ENCODE measurements at places on chromosomes 7 and 10.

GRCh38 chr7:70571961-70572360 is 560.0 kb upstream of the GALNT17 start:
- no peak for DNase-seq

GRCh38 chr7:48224042-48224441 is 52.8 kb downstream of the ABCA13 start:
- no peak for DNase-seq

DNA sequence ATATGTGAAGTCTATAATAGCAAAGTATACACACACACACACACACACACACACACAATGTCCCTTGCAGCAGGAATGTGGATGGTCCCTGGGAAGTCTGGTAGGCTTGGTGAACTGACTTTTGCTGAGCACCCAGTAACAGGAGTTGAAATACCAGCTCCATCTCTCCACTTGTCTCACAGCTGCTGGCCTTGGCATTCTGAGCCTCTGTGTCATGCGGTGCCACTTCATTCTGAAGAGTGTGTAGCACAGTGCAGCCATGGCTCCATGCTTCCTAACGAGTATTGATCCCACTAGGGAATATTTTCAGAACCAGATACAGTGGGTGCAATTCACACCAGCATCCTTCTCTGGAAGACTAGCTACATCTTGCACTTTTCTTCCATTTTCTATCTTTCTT is 192.4 kb downstream of the ADARB2 start:
- no peak for DNase-seq

- DNase-seq: no peak
Measured at GRCh38 chr7:5699467-5700384, 81.7 kb downstream of the RNF216 start.

GRCh38 chr10:28381903-28382347 is 79.1 kb upstream of the MPP7 start:
- peak; percentile 54 for DNase-seq

GRCh38 chr10:11322698-11323097 is 288.8 kb downstream of the USP6NL start:
- DNase-seq: no peak

- no peak for DNase-seq
Measured at GRCh38 chr10:3118641-3119091, 51.3 kb downstream of the PFKP start.

DNA sequence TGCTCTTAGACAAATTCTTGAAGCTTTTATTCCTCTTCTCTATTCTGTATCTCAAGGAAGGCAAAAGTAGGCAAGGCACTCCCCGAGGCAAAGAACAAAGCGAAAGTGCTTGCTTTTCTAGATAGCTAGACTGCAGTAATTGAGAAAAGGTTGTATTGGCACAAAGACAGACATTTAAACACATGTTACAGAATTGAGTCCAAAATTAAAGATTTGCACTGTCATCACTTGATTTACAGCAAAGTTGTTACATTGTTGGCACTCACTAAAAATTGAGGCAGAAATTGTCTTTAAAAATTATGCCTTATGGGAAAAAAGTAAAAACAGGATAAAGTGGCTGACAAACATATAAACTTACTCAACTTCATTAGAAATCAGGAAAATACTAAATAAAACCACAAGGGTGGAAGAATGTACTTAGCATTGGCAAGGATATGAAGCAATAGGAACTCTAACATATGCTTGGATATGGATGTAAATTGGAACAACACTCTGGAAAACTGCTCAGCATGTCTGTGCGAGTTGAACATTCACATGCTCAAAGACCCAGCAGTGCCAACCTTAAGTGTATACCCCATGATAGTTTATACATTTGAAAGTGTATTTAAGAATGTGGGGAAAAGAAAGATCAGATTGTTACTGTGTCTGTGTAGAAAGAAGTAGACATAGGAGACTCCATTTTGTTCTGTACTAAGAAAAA is 491.3 kb downstream of the GLRX3 start:
- DNase-seq: no peak

- DNase-seq: peak; percentile 5
Measured at GRCh38 chr7:90455163-90456030, 14.0 kb upstream of the PTTG1IP2 start.

DNA sequence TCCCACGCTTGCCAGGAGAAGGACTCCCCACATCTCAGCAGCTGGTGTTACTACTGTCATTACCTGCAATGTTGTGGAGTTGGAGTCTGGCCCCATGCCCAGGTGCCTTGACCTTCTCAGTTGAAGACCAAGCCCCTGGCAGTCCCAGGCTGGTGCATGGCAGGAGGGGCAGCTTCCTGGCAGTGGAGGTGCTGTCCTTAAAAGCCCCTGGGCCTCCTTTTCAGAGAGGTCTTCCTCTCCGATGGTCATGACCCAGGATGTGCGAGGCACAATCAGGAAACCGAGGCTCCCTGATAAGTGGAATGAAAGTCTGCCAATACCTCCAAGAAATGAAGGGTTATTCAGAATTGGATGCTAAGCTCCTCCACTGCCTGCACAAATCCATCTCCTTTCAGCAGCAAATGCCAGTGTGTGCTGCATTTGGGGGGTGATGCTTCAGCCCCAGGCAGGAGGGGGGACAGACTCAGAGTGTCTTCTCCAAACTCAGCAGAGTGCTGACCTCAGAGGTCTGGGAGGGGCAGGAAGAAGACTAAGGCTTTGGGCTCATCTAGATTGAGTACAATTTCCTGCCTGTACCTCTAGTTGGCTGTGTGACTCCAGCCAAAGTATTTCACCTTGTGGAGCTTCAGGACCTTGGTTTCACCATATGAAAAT is 97.0 kb upstream of the DDC start:
- DNase-seq: no peak

DNA sequence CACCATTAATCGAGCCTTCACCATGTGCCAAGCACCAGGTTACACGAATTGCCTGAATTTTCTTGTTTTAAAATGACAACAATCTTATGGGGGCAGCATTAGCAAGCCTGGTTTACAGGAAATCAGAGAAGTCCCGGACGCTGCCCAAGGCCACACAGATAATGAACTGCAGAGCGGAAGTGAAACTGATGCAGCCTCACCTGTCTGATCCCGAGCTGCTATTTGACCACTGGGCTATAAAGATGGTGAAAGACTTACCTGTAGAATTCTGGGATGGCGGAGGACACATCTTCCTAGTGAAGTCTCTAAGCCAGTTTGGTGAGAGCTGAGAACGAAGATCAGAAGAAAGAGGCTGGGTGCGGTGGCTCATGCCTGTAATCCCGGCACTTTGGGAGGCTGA is 21.7 kb upstream of the GALNTL5 start:
- DNase-seq: no peak

DNA sequence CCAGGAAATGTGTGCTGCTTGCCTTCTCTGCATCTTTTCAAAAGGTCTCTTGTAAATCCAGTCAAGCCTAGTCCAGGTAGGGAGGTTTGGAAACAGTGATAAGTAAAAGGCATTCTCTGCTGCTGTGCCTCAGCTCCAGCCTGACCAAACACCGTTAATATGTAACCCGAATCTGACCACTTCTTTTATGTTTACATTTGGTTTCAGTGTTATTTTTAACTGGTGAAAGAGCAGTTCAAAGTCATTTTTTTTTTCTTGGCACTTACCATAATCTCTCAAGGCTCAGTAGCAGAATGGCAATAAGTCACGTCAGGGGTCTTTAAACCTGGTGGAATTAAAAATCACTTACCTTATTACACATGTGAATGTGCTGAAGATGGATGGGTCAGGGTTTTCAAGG is 216.8 kb downstream of the PTEN start:
- DNase-seq: no peak

- no peak for DNase-seq
Measured at GRCh38 chr7:122637784-122638183, 61.1 kb downstream of the RNF133 start.

Measured in frontal cortex (tissue), 4 donors.